ENCODE measurements at places on chromosomes 2 and 18.
A peak's percentile ranks its signal among the peaks of the same experiment; 100 is the strongest.

- H3K4me1 ChIP-seq: peaks cover 21% of the 10 kb centered on the region
- no peaks in the 10 kb centered on the region for H3K27me3 ChIP-seq
- H3K36me3 ChIP-seq: peaks cover 12% of the 10 kb centered on the region
These were observed 1.4 kb downstream of the CCT7 start for GRCh38 chr2:73235315-73236028.

DNA sequence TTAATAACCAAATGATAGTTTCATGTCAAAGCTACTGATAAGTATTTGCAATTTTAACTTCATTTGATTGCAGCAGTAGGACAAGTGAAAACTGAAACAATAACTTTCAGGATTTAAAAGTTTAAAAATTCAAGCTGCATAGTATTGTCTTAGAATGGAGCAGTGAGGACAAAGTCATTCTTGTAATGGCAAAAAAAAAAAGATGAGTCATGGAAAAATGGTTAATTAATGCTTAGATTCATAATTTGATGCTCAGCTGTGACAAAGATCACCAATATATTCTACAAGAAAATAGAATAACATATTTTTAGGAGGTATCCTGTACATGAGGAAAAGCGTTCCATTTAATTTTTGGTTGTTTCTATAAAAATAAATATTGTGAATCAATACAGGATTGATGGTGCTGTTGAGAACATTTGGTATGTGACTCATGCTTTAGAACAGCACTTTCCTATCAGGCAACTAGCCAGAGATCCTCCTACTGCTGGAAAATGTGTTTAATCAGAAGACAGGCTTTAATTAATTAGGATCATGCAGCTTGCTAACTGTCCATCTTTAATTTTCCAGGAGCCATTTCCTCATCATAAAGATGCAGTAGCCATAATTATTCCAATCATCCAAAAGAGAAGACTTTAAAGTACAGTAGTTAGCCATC lies 239.0 kb upstream of the MMADHC start:
- no peaks in the 10 kb centered on the region for H3K27me3 ChIP-seq
- no peak for DNase-seq
- H3K27ac ChIP-seq: no peak overlapping the region
- H3K4me3 ChIP-seq: no peak overlapping the region

DNA sequence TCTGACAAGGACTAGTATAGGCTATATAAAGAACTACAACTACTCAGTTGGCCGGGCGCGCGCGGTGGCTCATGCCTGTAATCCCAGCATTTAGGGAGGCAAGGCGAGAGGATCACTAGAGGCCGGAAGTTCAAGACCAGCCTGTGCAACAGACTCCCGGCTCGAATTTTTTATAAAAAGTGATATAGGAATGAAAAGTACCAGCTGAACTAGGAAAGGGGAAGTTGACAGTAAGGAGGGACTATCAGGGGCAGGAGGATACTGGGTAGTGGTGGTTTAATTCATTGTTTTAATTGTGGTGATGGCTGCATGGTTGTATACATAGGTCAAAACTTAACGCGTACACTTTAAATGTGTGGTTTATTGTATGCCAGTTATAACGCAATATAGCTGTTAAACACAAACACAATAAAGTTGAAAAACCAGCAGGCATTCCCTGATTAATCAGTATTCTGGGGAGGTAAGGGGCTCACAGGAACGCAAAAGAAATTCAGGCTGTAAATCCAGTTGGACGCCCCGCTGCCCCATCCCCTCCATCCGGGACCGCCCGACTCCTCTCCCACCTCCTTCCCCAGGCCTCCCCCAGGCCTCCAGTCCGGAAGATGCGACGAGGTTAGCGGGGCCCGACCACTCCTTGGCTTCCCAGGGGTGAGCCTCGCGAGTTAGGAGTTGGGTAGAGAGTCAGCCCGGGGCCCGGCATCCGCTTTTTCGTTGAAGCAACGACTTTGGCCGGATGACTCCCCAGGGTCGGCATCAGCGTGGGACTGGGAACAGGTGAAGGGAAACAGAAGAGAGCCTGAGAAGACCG lies 746 bp upstream of the POLR1B start:
- DNase-seq: peak; percentile 88
- H3K36me3 ChIP-seq: no peaks in the 10 kb centered on the region
- H3K4me3 ChIP-seq: peak overlapping the region; percentile 98

DNA sequence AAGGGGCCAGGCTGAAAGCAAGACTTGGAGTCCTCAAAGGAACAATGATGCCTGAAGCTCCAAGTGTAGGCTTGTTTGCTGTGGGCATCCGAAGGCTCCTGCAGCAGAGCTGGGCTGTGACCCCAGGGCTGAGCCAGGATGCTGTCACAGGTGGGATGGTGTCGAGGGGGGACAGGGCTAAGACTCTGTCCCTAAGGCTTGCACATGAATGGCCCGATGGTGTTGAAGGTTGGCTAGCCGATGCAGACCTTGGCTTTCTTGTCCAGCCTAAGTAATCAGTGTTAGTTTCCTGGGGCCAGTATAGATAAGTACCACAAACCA lies 251.0 kb downstream of the NDUFA10 start:
- no peaks in the 10 kb centered on the region for H3K4me1 ChIP-seq
- H3K4me3 ChIP-seq: no peak overlapping the region
- no peak for DNase-seq
- H3K27me3 ChIP-seq: no peaks in the 10 kb centered on the region
- no peak overlapping the region for H3K27ac ChIP-seq
- no peaks in the 10 kb centered on the region for H3K36me3 ChIP-seq

DNA sequence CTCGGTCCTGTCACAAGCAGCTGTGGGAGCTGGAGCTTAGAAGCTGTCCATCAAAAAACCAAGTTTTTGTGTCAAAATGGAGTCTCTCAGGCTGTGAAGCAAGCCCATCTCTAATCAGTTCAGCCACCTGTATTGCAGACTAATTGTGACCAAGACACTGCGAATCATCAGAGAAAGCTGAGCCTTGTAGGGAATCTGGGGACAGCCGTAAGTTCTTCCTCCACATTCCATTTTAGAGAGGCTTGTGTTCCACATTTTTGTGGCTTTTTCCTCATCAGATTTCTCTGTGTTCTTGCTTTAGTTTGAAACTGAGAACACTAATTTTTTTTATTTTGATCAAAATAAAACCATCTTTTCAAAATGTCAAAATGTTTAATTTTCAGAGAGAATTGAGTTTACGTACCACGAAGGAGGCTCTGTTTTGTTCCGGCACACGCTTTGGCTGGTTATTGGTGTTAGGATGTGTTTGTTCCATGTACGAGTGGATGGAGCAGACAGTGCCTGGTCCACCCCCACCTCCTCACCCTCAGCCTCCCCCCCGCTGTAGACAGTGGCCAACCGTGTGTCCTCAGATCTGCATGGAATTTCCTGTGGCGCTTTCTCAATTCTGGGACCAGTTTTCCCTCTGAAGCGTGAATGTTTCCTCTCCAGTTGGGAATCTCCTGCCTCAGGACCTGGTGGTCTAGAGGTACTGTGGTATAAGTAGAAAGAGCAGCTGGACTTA lies 140.8 kb downstream of the AGAP1 start:
- 0 out of 2 replicates have a peak, but pooled peaks cover 3% of the 10 kb centered on the region for H3K4me1 ChIP-seq
- DNase-seq: no peak
- H3K36me3 ChIP-seq: no peaks in the 10 kb centered on the region

DNA sequence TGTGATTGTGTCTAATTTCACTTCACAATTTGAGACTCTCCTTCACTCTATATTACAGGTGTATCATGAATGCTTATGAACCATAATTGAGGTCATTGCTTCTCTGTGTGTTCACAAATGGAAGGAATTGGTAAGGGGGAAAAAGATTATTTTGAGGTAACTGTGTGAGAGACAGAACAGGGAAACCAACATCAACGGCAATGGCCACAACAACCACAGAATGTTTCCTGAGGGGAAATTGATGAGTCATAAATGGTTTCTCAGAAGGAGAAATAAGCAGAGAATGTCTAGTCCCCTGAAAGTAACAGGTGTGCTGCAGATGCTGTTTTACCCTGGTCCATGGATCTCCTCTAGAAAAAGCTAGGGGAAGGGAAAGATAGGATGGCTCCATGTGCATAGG lies 361.2 kb upstream of the GALNT5 start:
- H3K4me1 ChIP-seq: 0 out of 2 replicates have a peak, but pooled peaks cover 1% of the 10 kb centered on the region
- no peak overlapping the region for H3K27ac ChIP-seq
- no peak for DNase-seq
- H3K27me3 ChIP-seq: no peaks in the 10 kb centered on the region
- H3K4me3 ChIP-seq: no peak overlapping the region

DNA sequence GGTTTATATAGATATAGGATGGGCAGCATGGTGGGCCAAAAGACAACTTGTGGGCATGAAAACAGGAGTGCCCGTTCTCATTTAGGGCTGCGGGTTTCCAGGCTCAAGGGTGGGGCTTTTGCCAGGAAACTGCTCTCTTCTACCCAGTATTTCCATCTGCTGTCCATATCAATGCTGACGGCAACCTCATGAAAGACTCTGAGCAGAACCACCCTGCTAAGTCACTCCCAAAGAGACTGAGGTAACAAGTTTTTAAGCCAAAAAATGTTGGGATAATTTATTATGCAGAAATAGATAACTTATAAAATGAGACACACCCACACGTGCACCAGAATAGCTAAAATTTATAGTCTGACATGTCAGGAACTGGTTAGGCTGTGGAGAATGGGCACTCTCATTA lies 36.1 kb upstream of the MPPE1 start:
- H3K36me3 ChIP-seq: no peaks in the 10 kb centered on the region
- no peak for DNase-seq
- H3K27me3 ChIP-seq: no peaks in the 10 kb centered on the region
- peaks cover 4% of the 10 kb centered on the region for H3K4me1 ChIP-seq
- no peak overlapping the region for H3K4me3 ChIP-seq
- H3K27ac ChIP-seq: no peak overlapping the region

DNA sequence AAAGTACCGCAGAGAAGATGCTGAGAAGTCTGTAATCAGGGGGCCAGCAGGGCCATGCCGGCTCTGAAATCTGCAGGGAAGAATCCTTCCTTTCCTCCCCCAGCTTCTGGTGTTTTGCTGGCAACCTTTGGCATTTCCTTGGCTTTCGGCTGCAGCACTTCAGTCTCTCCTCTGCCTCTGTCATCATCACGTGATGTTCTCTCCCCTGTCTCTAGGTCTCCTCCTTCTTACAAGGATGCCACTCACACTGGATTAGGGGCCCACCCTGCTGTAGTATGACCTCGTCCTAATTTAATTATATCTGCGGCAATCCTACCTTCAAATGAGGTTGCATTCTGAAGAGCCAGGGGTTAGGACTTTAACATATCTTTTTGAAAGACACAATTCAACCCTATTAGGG lies 13.8 kb upstream of the RAB12 start:
- H3K4me1 ChIP-seq: no peaks in the 10 kb centered on the region
- no peak for DNase-seq
- no peaks in the 10 kb centered on the region for H3K27me3 ChIP-seq
- H3K4me3 ChIP-seq: no peak overlapping the region

GRCh38 chr2:238493880-238494572 lies 67.3 kb downstream of the ASB1 start:
- no peak for DNase-seq
- H3K4me3 ChIP-seq: no peak overlapping the region
- no peaks in the 10 kb centered on the region for H3K27me3 ChIP-seq
- peaks cover 2% of the 10 kb centered on the region for H3K4me1 ChIP-seq

- no peaks in the 10 kb centered on the region for H3K27me3 ChIP-seq
- no peak overlapping the region for H3K27ac ChIP-seq
- no peak overlapping the region for H3K4me3 ChIP-seq
- no peaks in the 10 kb centered on the region for H3K4me1 ChIP-seq
These were observed 165.7 kb upstream of the RAB12 start for GRCh38 chr18:8443505-8443904.

DNA sequence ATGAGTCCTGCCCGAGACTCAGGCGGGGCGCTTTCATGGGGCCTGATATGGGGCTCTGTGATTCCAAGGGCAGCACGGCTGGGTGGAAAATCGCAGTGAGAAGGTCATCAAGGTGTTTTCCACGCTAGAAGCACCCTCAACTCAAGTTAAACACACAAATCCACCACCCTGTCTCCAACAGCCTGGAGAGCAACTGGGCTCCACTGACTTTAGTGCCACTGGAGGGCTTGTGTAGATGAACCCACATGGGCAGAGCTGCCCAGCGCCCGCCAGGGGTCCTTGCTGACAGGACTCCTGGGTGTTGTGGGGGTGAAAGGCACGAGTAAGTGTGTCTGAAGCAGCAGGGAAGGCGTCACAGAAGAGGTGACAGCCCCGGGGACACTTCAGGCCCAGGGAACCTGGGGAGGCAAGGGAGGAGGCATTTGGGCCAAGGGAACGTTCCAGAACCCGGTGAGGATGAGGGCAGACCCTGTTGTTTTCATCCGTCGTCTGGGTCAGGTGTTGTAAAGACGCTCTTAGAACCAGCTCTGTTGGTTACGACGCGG lies 51.8 kb upstream of the CTDP1 start:
- no peaks in the 10 kb centered on the region for H3K36me3 ChIP-seq
- no peaks in the 10 kb centered on the region for H3K27me3 ChIP-seq
- DNase-seq: no peak

DNA sequence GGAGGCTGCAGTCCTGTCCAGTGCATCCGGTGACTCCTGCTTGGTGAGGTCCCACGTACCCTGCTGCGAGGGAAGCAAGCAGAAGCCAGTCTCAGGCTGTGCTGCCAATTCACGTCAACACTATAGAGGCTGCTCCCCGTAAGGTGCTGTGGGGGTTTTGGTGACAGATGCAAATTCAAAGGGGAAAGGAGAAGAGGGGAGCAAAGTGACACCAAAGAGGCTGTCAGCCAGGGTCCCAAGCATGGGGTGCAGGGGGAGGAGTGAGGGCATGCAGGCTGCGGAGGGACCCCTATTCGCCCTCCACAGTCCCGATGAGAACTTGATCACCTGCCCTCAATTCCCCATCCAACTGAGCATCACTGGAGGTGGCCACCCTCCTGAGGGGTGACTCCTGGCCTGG lies 179.4 kb upstream of the HS6ST1 start:
- peaks cover 7% of the 10 kb centered on the region for H3K4me1 ChIP-seq
- DNase-seq: no peak
- H3K36me3 ChIP-seq: no peaks in the 10 kb centered on the region

DNA sequence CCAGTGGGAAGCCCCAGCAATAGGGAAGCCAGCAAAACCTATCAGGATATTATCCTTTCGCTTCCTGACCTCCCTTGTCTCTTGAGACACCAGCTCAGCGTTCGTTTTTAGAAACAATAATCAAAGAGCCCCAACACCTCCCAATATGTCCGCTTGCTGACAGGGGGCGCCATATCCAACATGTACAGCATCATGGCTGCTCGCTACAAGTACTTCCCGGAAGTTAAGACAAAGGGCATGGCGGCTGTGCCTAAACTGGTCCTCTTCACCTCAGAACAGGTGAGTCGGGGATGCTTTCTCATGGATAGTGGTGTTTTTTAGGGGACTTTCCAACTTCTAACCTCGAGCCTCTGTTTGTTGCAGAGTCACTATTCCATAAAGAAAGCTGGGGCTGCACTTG lies 28.7 kb downstream of the GAD1 start:
- DNase-seq: peak; percentile 80
- H3K36me3 ChIP-seq: no peaks in the 10 kb centered on the region
- H3K4me3 ChIP-seq: no peak overlapping the region
- no peaks in the 10 kb centered on the region for H3K27me3 ChIP-seq
- H3K4me1 ChIP-seq: no peaks in the 10 kb centered on the region

- H3K4me1 ChIP-seq: peaks cover 8% of the 10 kb centered on the region
- peak; percentile 52 for DNase-seq
- H3K36me3 ChIP-seq: no peaks in the 10 kb centered on the region
- H3K27me3 ChIP-seq: no peaks in the 10 kb centered on the region
- H3K4me3 ChIP-seq: no peak overlapping the region
These were observed 5.1 kb upstream of the GAL3ST2 start for GRCh38 chr2:241771286-241772062.

Measured in H1 (cell line).